ENCODE measurements at places on chromosomes 2 and 18.

- DNase-seq, result no peak
Measured at GRCh38 chr18:48529796-48530195, 9.0 kb upstream of the CTIF start.

- no peak for DNase-seq
Measured at GRCh38 chr2:222912117-222912516, 51.3 kb downstream of the ACSL3 start.

DNA sequence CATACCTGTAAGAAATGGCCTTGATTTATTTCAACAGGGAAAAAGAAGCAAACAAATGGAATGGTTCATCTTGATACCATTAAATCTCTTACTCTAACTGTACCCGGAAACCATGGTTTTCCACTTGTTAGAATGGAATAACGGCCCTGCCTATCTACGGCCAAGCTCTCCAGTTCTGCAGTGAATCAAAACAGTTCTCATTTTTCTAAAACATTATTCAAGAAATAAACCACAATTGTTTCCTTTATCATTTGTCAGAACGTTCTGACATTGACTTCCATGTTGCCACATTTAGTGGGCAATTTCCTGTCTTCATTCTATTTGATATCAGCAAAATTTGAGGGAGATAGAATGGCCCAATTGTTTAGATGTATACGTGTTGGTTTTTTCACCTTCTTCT, 118.8 kb upstream of the CDH19 start:
- no peak for DNase-seq

- DNase-seq, result no peak
Measured at GRCh38 chr2:44744961-44745892, 196.3 kb upstream of the SIX3 start.

DNA sequence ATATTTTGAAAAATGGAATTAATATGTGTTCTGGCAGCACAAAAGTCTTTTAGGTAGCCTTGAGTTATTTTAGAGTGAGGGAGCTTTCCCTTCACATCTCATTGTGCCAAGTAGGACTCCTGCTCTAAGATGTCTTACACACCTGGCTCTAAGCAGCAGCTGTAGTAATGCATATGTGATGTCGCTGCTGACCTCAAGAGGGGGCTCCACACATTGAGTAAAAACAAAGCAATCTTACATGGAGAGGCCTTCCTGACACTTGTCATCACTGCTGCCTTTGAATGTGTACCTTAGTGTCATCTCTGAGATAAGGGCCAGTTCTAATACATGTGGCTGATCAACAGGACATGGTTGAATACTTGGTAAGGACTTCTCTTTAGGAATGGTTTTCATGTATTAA, 75.8 kb downstream of the ACTR3 start:
- no peak for DNase-seq

DNA sequence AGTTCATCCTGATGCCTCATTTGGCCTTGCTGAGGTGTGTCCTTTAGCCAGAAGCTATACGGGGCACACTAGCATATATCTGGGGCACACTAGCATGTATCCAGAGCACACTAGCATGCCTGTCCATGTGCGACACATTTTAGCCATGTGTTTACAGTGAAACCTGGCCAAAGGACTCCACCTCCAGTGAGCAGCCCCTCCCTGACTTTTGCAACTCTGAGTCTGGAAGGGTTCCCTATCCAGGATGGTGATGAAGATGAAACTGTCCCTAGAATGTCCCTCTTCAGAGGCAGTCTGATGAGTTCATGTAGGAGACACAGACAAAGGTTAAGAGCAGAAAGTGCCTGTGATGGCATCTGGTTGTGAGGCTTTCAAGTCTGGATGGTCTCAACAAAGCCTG, 61.4 kb upstream of the LGALSL start:
- no peak for DNase-seq

DNA sequence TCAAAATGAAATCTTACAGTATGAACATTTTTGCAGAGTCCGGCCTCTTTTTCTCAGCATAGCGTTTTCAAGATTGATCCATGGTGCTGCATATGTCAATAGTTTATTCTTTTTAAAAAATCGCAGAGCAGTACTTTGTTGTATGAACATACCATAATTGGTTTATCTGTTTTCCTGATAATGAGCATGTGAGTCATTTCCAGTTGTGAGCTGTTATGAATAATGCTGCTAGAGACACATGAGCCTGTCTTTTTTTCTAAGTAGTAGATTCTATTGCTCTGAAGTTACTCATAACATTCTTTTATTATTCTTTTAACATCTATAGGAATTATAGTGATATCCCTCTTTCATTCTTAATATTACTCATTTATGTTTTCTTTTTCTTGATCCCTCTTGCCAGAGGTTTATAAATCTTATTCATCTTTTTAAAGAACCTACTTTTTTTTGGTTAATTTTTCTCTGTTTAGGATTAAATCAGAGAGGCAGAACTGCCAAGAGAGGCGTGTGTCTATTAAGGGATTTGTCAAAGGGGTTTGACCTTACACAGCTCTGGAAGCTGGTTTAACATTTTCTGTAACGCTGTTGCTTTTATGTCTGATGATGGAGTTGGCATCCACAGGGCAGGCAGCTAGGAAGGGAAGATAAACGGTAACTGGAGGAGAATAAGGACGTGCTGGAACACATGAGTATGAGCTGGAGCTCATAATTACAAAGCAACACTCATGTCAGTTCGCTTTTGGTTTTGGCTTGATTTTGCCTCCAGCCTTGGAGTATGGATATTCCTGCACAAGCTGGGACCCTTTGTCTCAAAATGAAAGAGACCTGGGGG, 47.4 kb downstream of the MGAT5 start:
- no peak for DNase-seq

- no peak for DNase-seq
Measured at GRCh38 chr2:227280895-227281294, 44.2 kb upstream of the MFF start.

DNA sequence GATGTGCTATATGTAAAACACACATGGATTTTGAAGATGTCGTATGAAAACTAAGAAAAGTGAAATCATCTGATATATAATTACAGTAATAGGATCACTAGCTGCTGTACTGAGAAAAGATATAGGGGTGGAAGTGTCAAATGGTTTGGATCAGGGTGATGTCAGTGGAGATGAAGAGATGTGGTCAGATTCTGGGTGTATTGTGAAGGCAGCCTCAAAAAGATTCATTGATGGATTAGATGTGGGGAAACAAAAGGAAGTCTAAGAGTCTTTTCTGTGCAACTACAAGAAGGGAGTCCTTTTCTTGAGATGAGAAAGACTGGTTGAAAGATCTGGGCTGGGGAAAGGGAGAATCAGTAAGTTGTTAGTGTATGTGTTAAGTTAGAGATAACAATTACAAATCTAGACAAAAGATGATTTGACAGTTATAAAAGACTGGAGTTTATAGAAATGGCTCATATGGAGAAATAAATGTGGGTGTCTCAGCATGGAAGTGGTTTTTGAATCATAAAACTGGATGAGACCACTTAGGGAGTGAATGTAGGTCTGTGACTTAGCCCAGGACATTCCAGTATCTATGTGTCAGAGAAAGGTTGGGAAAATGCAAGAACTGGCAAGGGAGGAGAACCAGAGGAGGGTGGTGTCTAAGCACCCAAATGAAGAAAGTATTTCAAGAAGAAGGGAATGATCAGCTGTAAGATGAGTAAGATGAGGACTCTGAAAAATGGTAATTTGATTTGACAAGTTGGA, 347.4 kb downstream of the PARD3B start:
- DNase-seq, result no peak

GRCh38 chr2:28030600-28030999, 140.1 kb downstream of the BABAM2 start:
- no peak for DNase-seq

Data from stimulated activated CD4-positive, alpha-beta T cell treated with anti-CD3 and anti-CD28 coated beads, Interleukin-4, amount 100 ng/mL, for 4 hours (primary cell).